SK-N-MC (cell line): ENCODE measurements at places on chromosomes 2 and 18.

GRCh38 chr2:239343946-239344856 lies 56.6 kb downstream of the HDAC4 start:
- no peak for DNase-seq

DNA sequence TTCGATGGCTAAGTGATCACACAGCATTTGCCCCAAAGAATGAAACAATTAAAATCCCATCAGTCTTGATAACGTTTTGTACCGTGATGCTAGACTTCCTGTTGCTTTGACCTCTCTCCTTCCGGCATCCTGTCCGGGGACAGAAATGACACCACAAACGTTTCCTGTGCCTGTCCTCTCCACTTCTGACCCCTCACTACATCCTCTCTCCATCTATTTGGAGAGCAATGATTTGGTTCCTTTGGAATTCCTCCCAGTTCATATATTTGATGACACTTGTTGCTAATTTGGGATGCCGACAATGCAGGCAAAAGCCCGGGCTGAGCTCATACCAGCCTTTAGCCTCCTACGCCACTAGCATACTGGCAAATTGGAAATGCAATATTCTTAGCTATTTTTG lies 151.2 kb upstream of the CCDC68 start:
- no peak for DNase-seq

- DNase-seq: no peak
Measured at GRCh38 chr18:74217476-74218143, 69.3 kb downstream of the TIMM21 start.

DNA sequence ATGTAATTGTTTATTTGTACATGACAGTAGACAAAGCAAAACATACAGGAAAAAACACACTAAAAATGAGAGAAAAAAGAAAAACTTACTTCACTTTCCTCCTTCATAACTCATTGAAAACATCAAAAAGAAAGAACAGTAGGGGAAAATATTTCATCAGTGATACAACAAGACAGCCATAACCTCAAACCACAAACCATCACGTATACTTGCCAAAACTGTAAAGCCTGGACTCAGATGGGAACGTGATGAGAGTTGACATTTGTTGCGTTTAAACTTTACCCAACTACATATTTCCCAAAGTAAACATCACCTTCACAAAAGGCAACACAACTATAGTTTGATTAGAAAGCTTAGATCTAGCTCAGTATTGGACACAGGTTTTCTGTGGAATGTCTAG lies 278.2 kb upstream of the COL3A1 start:
- no peak for DNase-seq

DNA sequence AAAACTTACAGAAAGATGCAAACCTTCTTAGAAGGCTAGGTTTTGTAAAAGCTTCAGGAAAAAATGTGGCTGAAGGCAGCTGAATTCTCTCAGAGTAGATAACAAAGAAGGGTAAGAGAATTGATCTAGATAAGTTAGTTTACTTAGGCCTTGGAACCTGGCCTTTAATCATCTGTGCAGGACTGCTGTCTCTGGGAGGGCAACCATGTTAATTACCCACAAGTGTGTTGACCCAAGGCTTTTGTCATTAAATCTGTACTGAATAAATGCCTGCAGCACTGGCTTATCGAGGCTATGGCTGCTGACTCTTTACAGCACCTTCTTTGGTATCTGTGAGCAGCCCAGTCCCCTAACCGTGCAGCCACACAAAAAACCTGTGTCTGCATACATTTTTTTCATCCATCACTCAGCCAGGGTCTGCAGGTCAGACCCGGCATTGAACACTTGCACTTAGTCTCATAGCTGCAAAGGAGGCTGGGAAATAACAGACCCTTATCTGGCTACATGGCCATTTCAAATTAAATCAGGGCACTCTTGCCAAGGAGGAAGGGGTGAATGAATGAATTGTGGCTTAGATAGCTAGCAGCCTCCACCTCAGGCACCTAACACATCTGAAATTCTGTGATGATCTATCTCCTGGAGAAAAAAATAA lies 120.2 kb upstream of the MSH2 start:
- no peak for DNase-seq

- no peak for DNase-seq
Measured at GRCh38 chr2:112920923-112921532, 10.1 kb downstream of the IL37 start.

GRCh38 chr2:45942237-45942738 lies 290.8 kb downstream of the PRKCE start:
- DNase-seq: no peak

GRCh38 chr18:64095056-64095455 lies 53.8 kb downstream of the LINC00305 start:
- DNase-seq: no peak

DNA sequence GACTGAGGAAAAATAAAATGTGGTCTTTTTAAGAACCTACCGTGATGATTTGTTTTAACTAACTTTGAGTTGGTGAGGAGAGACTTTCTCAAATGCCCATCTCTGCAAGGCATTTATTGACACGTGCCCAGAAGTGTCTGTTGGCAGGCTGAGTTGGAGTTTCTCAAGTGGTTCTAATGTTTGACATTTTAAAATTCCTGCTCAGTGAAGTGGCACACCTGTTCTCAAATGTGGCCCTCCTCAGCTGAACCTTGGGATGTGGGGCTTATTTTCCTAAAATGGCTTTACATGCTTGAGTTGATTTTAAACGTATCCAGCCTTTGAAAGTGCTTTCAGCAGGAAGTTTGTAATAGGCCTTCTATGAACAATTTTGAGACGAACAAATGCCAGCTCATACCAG lies 876 bp upstream of the CAVIN2 start:
- no peak for DNase-seq

- DNase-seq: no peak
Measured at GRCh38 chr2:1876352-1876751, 132.0 kb upstream of the PXDN start.

GRCh38 chr2:190158798-190159434 lies 96.4 kb upstream of the MSTN start:
- no peak for DNase-seq

- no peak for DNase-seq
Measured at GRCh38 chr2:8502316-8502715, 179.5 kb upstream of the ID2 start.

DNA sequence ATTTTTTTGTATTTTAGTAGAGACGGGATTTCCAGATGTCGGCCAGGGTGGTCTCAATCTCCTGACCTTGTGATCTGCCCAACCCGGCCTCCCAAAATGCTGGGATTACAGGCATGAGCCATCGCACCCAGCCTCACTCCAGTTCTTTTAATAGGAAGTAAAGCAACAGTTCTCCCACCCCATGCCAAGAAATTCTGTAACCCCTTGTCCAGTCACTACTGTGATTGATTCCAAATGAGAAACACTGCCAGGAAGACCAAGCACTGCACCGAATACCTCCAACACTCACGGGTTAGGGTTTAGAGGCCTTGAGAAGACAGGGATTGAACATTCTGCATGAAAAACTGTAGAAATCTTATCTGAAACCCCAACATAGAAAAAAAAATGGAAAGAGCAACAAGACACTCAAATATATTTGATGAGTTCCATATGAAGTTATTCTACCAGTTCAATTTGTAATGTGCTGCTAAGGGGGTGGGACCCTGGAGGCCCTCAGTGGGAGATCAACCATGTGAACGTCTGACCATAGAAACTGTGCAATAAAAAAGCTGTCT lies 48.2 kb upstream of the BIN1 start:
- DNase-seq: peak; percentile 30

DNA sequence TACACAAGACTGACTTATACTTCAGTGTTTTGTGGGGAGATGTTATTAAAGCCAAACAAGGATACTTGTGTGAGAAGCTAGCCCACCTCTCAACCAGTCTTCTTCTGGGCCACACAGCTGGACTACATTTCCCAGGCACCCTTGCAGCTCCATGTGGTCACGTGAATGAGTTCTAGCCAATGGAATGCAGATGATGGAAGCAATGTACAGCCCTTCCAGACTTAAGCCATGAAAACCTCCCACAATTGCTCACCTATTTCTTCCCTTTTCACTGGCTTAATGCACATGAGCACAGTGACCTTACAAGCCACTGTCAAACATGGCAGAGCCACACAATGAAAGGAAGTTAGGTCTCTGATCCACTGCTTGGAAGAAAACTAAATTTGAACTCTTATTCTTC lies 20.4 kb upstream of the FEZ2 start:
- DNase-seq: no peak

DNA sequence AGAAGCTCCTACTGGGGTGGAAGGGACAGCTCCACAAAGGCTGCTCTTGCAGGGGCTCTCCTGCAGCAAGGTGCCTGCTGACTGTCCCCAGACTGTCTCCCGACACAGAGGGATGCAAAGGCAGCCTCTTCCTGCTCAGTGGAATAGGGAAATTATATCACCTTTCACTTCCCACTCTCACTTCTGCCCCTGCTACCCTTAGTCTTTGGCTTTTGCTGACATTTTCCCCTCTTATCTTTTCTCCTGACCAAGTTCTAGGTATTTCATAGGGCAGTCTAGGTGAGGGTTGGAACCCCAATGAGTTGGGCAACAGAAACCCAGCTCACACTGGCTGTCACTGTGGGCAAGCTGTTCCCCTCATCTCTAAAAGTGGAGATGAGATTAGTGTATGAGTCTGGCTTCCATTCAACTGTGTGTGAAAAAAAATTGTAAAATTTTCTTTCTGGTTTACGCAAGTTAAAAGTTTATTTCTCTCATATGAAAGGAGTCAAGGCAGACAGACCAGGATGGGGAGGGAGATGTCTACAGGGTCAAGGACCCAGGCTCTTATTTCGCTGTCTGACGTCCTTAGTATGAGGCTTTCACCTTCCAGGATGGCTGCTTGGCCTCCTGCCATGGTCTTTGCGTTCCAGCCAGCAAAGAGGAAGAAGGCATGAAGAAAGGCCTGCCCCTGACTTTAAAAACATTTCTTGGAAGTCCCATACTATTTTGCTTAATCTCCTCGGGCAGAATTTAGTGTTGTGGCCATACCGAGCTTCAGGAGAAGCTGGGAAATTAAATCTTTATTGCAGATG lies 7.5 kb upstream of the MOCOS start:
- no peak for DNase-seq

- no peak for DNase-seq
Measured at GRCh38 chr2:121128741-121129659, 156.0 kb downstream of the TFCP2L1 start.

DNA sequence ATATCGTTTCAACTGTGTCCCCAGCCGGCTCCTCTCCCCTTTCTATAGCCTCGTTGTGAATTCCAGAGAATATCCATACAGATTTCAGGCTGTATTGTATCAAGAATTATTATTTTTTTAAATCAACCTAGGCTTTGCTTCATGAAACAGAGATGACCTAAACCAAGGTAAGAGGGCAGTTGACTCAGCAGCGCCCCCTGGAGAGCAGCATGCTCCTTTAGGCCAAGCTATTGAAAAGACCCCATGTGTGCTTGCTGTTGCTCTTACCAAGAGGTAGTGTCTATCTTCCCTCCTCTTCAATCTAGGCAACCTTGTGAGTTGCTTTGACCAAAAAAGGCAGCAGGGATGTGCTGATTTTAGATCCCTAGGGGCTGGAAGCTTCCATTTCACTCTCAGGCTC lies 426.7 kb upstream of the SMIM21 start:
- DNase-seq: no peak
